Esophagus squamous epithelium (tissue), 5 donors: ENCODE measurements at places on chromosomes 3 and 15. TPM values are rescaled to one million over a fixed set of nuclear protein-coding genes. Genes with fewer than 3 reads are reported as not detected.

The ZDHHC19 gene
- total RNA-seq, result not detected

The GNAT1 gene
- total RNA-seq, result not detected

GRCh38 chr3:9396301-9396631 is 1.1 kb upstream of the SETD5 start:
- H3K27ac ChIP-seq, result peak overlapping the region; percentile 96
- no peaks in the 10 kb centered on the region for H3K27me3 ChIP-seq
- H3K4me1 ChIP-seq, result peaks cover 77% of the 10 kb centered on the region
- no peaks in the 10 kb centered on the region for H3K36me3 ChIP-seq
- peak overlapping the region; percentile 97 for H3K4me3 ChIP-seq

The RTP3 gene
- total RNA-seq, result not detected

DNA sequence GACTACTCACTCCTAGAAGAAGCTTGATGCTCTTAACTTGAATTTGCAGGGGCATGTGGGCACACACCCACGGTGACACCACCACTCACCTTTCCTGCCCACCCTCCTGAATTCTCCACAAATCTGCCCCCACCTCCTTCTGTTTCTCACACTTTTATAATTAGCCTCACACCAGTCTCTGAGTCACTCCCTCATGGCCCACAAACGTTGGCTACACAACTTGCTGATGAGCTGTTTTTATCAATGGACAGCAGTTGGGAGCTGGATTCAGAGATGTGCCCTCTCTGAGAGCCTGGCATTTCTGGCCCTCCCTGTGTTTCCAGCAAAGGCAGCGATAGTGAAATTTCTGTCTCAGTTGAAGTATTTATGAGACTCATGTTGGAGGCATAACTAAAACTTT is 1.3 kb downstream of the COLQ start:
- no peaks in the 10 kb centered on the region for H3K36me3 ChIP-seq
- no peaks in the 10 kb centered on the region for H3K27me3 ChIP-seq
- no peak for DNase-seq
- H3K27ac ChIP-seq, result no peak overlapping the region

DNA sequence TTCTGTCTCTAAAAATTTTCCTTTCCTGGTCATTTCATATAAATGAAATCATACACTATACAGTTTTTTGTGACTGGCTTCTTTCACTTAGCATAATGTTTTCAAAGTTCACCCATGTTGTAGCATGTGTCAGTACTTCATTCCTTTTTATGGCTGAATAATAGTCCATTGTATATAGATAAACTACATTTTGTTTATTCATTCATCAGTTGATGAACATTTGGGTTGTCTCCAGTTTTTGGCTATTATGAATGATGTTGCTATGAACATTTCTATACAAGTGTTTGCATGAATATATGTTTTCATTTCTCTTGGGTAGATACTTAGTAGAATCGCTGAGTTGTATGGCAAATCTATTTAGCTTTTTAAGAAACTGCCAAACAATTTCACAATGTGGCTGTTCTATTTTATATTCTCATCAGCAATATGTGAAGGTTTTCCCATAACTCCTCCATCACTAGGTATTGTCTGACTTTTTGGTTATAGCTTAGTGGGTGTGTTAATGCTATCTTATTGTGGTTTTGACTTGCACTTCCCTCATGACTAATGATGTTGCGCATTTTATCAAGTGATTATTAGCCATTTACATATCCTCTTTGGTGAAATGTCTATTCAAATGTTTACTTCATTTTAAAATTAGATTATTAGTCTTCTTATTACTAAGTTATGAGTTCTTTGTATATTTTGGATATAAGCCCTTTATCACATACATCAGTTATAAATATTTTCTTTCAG is 21.7 kb upstream of the AP4E1 start:
- no peaks in the 10 kb centered on the region for H3K27me3 ChIP-seq
- no peak overlapping the region for H3K27ac ChIP-seq
- DNase-seq, result no peak
- no peaks in the 10 kb centered on the region for H3K36me3 ChIP-seq
- H3K4me3 ChIP-seq, result no peak overlapping the region

DNA sequence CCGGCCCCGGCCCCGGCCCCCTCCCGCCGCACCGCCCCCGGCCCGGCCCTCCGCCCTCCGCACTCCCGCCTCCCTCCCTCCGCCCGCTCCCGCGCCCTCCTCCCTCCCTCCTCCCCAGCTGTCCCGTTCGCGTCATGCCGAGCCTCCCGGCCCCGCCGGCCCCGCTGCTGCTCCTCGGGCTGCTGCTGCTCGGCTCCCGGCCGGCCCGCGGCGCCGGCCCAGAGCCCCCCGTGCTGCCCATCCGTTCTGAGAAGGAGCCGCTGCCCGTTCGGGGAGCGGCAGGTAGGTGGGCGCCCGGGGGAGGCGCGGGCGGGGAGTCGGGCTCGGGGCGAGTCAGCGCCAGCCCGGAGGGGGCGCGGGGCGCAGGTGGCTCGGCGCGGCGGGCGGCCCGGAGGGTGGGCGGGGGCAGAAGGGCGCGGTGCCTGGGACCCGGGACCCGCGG is 352 bp downstream of the CHRD start:
- DNase-seq, result no peak
- H3K27ac ChIP-seq, result peak overlapping the region; percentile 80

DNA sequence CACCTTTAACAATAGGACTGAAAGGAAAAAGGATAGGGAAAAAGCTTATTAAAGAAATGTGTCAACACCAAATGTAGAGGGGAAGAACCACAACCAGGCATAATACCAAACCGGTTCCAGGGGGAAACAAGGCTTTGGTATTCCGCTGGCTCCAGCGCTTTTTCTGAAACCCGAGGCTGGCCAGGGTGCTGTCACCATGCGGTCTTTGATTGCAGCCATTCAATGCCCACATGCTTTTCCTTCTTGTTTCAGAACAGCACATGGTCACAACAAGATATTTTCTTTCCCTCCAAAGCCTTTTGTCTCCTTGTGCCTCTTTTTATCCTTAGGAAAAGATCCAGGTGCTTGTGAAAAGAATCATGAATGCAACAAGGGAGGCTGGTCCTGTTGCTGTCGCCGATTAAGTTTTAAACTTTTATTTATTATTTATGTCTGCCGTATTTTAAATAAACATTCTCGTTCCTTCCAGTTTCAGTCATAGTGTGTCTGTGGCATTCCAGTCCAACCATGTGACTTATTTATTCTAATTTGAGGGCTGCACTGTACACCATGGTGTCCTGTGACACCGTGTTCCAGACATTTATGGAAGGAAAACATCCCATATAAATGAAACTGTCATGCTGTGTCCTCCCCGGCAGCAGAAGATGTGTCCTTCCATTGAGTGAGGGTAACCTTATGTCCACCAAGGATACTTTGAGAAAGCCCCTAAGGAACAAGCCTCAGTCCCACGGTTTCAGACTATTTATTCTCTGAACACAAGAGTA is 41.1 kb downstream of the CCK start:
- H3K27me3 ChIP-seq, result no peaks in the 10 kb centered on the region
- H3K27ac ChIP-seq, result no peak overlapping the region
- no peaks in the 10 kb centered on the region for H3K4me1 ChIP-seq

GRCh38 chr3:176447369-176447768 is 749.9 kb downstream of the TBL1XR1 start:
- no peaks in the 10 kb centered on the region for H3K36me3 ChIP-seq
- no peak overlapping the region for H3K27ac ChIP-seq
- H3K27me3 ChIP-seq, result no peaks in the 10 kb centered on the region
- no peak for DNase-seq
- H3K4me1 ChIP-seq, result no peaks in the 10 kb centered on the region
- H3K4me3 ChIP-seq, result no peak overlapping the region

The IL17RC gene
- total RNA-seq, result 48.7 TPM
